ENCODE measurements at places on chromosomes 11 and 22.

- DNase-seq: no peak
Measured at GRCh38 chr11:110737593-110737992, 25.4 kb upstream of the ARHGAP20 start.

GRCh38 chr11:86068138-86068871 is 579 bp downstream of the PICALM start:
- DNase-seq: peak; percentile 46

- DNase-seq: no peak
Measured at GRCh38 chr22:25644122-25644521, 79.6 kb downstream of the GRK3 start.

DNA sequence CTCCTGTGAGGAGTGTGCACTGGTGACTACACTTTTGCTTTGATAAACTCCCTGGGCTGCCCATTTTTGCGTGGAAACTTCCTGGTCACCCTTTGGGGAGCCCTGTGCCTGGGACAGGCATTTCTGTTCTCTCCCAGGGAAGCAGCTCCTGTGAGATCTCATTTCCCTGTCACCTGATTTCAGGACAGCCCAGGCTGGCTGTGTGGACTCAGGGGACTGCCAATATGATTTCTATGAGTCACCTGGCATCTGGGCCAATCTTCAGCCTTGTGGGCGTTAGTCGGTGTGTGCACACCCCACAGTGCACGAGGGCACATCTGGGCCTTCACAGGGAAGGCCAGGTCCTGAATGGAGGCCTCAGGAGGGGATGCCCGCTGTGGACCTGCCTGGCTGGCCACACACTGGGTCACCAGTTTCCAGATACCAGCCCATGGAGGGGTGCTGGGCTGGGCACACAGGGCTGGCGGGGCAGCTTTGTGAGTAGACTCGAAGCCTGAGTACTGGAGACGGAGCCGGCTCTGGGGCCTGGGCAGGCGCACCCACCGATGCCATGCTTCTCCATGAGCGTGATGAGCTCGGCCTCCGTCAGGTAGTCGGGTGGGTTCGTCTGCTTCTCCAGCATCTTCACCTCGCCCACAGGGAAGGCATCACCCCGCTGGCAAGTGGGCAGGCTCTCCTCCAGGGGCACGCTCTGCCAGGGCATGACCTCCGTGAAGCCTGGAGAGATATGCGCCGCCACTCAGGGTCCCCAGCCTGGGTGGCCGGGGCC is 9.4 kb upstream of the PPM1F start:
- DNase-seq: no peak

- peak; percentile 39 for DNase-seq
Measured at GRCh38 chr11:102322560-102322959, 5.3 kb downstream of the BIRC3 start.

GRCh38 chr11:129184581-129184980 is 7.5 kb downstream of the ARHGAP32 start:
- no peak for DNase-seq
